Activated CD4-positive, alpha-beta T cell treated with anti-CD3 and anti-CD28 coated beads for 36 hours (primary cell): ENCODE measurements at places on chromosomes 3 and 15. TPM values are rescaled to one million over a fixed set of nuclear protein-coding genes. Genes with fewer than 3 reads are reported as not detected.

DNA sequence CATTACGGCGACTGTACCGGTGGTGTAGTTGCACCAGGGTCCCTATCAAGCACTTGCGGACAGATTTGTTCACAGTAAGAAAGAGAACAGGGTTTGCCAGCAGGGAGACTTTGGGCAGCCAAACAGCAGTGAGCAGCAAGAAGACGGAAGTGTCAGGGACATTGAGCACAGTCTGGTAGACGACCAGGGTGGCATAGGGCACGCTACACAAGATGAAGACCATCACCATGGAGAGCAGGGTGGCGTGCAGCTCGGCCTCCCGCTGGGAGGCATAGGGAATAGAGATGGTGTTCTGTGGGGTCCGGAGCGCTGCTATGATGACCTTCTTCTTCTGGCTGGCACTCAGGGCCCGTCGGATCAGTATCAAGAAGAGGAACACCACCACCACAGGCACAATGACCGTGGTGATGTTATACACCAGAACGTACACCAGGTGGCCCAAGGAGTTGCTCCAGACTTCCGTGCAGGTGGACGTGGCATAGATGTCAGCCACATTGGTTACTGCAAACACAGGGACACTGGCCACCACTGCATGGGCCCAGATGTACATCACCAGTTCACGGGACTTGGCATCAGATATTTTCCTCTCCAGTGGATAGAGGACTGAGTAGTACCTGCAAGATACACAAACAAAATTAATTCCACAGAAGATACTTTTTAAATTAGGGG, 19.1 kb upstream of the FSIP1 start:
- DNase-seq: peak; percentile 42

DNA sequence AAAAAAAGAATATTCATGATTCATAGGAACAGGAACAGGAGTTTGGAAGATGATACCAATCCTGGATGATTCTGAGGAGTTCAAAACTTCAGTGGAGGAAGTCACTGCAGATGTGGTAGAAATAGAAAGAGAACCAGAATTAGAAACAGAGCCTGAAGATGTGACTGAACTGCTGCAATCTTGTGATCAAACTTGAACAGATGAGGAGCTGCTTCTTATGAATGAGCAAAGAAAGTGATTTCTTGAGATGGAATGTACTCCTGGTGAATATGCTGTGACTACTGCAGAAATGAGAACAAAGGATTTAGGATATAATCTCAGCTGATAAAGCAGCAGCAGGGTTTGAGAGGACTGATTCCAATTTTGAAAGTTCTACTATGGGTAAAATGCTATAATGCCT, 72.7 kb downstream of the GSK3B start:
- no peak for DNase-seq

DNA sequence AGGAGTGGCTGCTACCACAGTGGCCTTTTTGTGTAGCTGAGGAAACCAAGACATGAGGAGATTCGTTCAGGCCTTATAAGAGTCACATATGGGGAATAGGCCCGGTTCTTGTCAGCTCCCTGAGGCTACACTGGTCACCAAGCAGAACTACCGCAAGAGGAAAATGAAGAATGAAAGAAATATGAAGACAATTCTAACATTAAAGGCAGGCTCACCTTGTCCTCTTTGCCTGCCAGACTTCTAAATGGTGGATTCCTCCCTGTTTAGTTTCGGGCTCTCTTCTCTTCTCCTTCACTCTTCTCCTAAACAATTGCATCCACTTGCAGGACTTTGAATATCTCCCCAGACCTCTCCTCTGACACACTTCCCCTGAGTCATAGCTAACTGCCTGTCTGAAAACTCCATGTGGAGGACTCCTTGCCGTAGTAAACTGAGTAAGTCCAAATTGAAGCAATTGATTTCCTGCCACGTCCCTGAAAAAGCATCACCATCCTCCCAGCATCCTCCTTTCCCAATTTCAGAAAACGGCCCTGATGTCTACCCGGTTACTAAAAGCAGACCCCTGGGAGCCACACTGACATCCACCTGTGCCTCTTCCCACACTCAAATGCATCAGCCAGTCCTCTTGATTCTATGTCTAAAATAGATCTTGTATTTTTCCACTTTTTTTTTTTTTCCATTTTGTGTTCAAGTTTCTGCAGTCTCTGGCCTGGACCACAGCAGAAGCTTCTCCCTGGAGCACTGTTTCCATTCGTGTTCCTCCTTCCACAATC, 30.3 kb upstream of the VEPH1 start:
- DNase-seq: no peak

DNA sequence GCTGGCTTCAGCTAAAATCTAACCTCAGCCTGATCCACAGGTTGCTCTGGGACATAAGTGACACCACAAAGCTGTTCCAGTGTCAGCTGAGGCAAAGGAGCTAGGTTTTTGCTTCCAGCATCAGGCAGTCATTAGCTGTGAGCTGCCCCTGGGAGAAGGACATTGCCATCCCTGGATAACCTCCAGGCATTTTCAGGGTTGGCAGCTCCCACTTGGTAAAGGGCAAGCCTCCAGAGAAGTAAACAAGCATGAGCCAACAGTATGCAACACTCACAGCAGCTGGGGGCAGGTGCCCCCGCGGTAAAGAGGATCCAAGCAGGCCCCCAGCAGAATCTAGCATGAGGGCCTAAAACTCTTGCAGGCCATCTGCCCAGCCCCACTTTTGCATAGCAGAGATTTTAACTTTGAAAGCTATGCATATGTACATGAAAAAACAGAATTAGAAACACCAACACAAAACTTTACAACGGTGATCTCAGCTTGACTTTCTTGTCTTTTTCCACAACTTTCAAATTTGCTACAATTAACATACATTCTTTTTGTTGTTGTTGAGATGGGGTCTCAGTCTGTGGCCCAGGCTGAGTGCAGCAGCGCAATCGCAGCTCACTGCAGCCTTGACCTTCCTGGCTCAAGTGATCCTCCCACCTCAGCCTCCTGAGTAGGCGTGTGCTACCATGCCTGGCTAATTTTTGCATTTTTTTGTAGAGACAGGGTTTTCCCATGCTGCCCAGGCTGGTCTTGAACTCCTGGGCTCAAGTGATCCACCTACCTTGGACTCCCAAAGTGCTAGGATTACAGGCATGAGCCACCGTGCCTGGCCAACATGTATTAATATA, 83.8 kb upstream of the TPM1 start:
- DNase-seq: no peak

GRCh38 chr3:33473813-33474212, 33.6 kb upstream of the UBP1 start:
- DNase-seq: no peak

DNA sequence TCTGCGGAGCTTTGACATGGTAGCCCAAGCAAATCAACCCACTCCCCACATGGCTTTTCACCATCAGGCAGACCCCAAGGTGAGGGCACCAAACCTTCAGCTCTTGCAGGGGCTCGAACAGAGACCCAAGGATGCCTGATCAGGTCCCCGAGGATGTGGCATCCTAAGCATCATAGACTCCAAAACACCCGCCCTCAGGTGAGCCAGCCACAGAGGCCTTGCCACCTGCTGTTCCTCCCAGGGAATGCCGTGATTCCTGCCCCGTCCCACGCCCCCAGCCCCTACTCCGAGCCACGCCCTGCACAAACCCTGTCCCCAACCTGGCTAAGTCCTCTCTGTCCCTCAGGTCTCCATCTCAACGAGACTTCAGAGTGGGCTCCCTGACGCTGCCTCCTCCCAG, 34.7 kb upstream of the SLC41A3 start:
- DNase-seq: no peak

ARHGAP31 gene
- total RNA-seq: 9.6 TPM

PATL2 gene
- 14.1 TPM for total RNA-seq

AGBL1 gene
- total RNA-seq: 0.05 TPM
